A375 (cell line): ENCODE measurements at places on chromosomes 16 and 17. TPM values are rescaled to one million over a fixed set of nuclear protein-coding genes. Genes with fewer than 3 reads are reported as not detected.

The BAIAP3 gene
- total RNA-seq, result 2.0 and 2.3 TPM in 2 replicates

The TMEM88 gene
- total RNA-seq, result 1.4 TPM in 1 of 2 replicates, not detected in the other

The TP53TG3B gene
- total RNA-seq, result 0.74 and 1.5 TPM in 2 replicates

The KIF19 gene
- not detected in 2 replicates for total RNA-seq

The DDX52 gene
- total RNA-seq, result 19.2 and 21.9 TPM in 2 replicates

The FBF1 gene
- total RNA-seq, result 25.7 and 26.1 TPM in 2 replicates

The GLP2R gene
- 0.26 and 0.80 TPM in 2 replicates for total RNA-seq

The RPS2 gene
- total RNA-seq, result 4,459 and 5,166 TPM in 2 replicates

The MFAP4 gene
- not detected in 2 replicates for total RNA-seq

The EXOC7 gene
- total RNA-seq, result 65.9 and 70.1 TPM in 2 replicates

The GPR142 gene
- not detected in 2 replicates for total RNA-seq

The CBLN1 gene
- 0.96 TPM in 1 of 2 replicates, not detected in the other for total RNA-seq

The DPH1 gene
- total RNA-seq, result 43.0 and 57.4 TPM in 2 replicates

The NPIPA5 gene
- 1.4 TPM in 1 of 2 replicates, not detected in the other for total RNA-seq

The TCF25 gene
- total RNA-seq, result 98.2 and 113 TPM in 2 replicates

The CDRT15L2 gene
- not detected in 2 replicates for total RNA-seq

The CA5A gene
- not detected in 2 replicates for total RNA-seq

The HERPUD1 gene
- total RNA-seq, result 69.7 and 74.6 TPM in 2 replicates

The IL17C gene
- 0.15 TPM in 1 of 2 replicates, not detected in the other for total RNA-seq

The IL34 gene
- total RNA-seq, result not detected in 2 replicates

The SLC46A1 gene
- total RNA-seq, result 6.2 and 9.2 TPM in 2 replicates

The HAS3 gene
- total RNA-seq, result 2.8 and 5.5 TPM in 2 replicates

The KRT34 gene
- total RNA-seq, result 0.23 and 0.77 TPM in 2 replicates

The NMT1 gene
- total RNA-seq, result 87.0 and 114 TPM in 2 replicates

The P2RX1 gene
- total RNA-seq, result 0.34 TPM in 1 of 2 replicates, not detected in the other

The NPIPA2 gene
- total RNA-seq, result 3.7 and 4.7 TPM in 2 replicates

The SOX15 gene
- 0.60 TPM in 1 of 2 replicates, not detected in the other for total RNA-seq
